ENCODE measurements at places on chromosomes 6 and 20.

DNA sequence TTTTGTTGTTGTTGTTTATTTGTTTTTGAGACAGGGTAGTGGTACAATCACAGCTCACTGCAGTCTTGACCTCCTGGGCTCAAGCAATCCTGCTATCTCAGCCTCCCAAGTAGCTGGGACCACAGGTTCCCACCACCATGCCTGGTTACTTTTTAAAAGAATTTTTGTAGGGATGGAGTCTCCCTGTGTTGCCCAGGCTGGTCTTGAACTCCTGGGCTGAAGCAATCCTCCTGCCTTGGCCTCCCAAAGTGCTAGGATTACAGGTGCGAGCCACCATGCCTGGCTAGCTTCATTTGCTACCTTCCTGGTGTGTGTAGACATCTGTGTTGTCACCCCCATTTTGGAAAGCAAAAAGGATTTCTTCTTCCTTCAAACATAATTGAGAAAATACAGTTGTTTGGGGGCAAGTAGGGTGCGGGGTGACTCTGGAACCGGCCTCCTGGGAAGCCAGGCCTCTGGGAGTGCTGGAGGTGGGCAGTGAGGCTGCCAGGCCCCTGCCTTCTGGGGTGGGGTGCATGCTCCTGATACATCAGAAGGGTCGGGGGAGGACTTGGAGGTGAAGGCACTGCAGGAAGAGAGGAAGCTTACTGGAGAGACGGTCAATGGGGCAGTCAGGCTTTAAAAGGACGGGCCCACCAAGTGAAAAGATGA is 28.4 kb downstream of the SYNJ2 start:
- DNase-seq: no peak

DNA sequence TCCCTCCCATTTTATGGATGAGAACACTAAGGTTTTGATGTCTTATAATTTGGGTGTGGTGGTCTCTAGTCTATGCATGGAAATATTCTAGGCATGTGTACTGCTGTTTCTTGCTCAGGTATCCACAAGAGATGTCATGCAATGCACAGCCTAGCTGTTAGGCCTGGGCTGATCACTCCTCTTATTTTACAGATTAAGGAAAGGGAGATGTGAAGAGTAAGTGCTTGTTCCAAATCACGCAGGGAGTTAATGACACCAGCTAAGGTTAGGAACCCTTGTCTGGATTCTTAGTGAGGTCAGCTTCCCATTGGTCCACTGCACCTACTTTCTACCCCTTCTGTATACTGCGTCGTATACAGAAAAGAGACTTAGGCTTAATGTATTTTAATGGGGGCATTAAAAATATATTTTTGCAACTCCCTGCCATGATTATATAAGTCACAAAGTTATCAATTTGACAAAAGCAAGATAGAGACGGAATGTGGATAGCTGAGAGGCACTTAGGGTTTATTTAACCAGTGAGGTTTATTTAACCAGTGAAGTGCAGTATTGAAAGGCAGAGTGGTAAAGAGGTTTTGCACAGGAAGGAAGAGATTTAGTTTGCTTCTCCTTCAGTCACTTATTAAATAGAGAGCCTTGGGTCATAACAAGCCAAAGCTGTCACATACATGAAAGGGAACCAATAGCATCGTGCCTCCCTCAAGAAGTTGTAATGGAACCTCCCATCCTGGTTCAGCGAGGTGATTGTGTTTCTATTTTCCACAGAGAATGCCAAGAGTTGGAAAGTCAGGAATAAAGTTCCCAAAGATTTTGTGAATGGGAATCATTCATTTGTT is 95.0 kb upstream of the FAM184A start:
- DNase-seq: no peak

- DNase-seq: peak; percentile 60
These were observed 15.0 kb upstream of the TBC1D22B start for GRCh38 chr6:37242429-37243052.

DNA sequence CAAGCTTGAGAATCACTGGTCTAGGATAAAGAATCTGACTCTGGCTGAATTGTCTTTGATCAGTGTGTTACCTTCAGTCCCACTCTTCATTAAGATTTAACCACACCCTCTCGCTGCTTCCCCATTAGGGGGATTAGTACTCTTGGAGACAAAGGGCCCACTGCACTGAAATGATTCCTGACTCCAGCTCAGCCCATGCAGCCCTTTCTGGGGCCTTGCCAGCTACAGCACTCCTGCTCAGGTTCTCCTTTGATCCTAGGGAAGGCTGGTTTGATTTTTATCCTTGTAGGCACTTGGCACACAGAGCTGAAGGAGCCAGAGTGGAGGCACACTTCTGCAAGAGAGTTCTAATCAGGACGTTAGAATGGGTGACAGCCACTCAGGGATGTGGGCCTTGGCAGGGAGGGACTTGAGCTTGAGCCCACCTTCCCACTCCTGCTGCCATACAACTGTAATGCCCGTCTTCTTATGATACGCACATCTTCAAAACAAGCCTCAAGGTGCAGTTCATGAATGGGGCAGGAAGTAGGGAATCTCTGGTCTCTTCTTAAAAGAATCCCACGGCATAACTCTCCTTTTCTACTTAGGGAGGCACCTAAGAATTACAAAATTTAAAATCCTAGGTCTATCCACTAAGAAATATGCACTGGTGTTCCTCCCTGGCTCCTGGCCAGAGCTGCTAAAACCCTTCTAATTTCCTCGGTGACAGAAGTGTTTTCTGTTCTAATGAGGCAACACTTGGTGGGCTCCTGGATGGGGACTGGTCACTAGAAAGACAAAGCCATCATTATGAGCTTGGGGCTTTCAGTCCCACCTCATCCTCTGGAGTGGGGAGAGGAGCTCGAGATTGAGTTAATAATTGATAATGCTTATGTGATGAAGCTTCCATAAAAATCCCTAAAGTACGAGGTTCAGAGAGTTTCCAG is 1.5 kb upstream of the SLA2 start:
- DNase-seq: no peak

GRCh38 chr6:37480118-37480736 is 19.5 kb downstream of the CCDC167 start:
- DNase-seq: no peak

DNA sequence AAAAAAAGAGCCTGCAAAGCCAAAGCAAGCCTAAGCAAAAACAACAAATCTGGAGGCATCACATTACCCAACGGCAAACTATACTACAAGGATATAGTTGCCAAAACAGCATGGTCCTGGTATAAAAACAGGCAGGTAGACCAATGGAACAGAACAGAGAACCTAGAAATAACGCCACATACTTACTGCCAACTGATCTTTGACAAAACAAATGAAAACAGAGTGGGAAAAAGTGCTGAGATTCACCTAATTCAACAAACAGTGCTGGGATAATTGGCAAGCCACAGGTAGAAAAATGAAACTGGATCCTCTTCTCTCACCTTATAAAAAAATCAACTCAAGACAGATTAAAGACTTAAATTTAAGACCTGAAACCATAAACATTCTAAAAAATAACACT is 291.8 kb downstream of the RNGTT start:
- no peak for DNase-seq

- no peak for DNase-seq
These were observed 297.4 kb downstream of the HIVEP2 start for GRCh38 chr6:142647449-142648035.

GRCh38 chr6:83258517-83258916 is 65.4 kb downstream of the RWDD2A start:
- DNase-seq: no peak

DNA sequence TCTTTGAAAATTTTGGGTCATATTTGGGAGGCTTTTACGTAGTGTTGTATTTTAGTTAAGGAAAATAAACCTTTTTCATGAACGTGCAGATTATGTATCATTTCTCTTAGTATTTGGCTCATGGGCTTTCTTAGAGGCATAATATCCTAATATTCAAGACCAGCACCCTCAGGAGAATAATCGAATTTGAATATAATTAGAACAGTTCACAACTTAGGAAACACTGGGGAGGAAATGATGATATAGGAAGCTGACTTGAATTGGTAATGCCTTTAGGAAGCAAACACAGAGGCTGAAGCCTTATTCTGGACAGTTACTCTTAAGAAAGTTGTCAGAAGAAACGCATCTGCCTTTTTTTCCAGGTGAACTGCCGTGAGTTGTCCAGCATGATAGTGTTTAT is at the start of gene GFRAL:
GFRAL (plus strand) TSS at position 301 of the 400 bp plus-strand sequence; CDS start at position 387, 86 bp downstream.
- no peak for DNase-seq

DNA sequence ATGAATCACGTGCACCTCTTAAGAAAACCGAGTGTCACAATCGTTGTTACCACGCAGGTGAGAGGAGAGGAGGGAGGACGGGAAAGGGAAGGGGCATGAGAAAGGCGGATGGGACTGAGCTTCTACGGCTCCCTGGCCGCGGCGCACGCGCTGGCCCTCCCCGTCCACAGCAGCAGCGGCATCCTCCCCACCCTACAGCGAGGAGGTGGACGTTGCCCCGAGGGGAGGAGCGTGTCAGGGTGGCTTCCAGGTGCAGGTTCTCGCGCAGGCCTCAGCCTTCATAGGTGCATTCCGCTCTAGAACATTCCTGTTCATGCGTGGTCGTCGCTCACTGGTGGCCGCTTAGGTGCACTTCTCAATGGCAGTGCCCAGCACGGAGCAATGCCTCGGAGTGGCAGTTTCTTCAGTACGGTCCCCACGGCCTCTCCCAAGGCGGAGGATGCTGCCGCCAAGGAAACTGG is 29.7 kb upstream of the AFDN start:
- DNase-seq: no peak

- DNase-seq: no peak
These were observed 853.8 kb upstream of the FLRT3 start for GRCh38 chr20:15191082-15191723.

DNA sequence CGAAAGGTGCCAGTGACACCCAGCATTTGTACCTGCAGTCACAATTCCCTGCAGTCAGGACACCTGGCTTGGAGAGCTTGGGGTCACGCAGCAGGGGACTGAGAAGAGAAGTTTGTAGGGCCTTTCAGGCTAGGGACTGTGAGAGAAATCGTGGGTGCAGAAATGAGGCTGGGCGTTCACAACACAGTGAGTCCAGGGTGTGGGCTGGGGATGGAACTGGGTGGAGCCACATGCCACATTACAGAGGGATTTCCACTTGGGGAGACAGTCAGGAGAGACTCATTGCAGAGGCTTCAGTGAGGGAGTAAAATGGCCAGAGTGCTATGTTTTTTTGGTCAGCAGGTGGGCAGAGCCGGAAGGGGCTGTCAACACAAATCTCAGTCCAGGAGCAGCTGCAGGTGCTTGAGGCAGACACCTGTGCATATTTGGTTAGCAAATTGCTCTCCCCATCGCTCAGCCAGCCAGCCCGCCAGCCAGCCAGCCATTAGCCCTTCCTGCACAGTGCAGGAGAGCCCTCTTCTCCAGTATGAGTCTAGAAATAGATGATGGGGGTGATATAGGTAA is 7.4 kb downstream of the ITPR3 start:
- no peak for DNase-seq

GRCh38 chr6:75281653-75282052 is 2.9 kb downstream of the TMEM30A start:
- no peak for DNase-seq

GRCh38 chr6:106692112-106692818 is 62.9 kb downstream of the QRSL1 start:
- no peak for DNase-seq

DNA sequence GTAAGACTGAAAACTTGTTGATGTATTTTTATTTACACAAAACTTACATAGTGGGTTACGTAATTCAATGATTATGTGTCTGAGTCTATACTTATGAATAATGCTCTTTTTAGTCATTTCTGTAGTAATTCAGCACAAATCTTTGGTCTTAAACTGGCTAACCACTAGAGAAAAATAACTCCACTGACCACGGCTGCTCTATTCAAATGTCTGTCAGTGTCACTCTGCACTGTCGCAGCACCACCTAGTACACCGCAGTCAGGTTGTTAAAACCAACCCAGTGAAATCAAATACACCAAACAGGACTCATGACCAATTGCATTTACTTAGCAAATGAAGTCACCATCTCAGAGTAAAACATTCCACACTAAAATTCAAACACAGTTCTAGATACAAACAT is 93.5 kb upstream of the CCDC28A start:
- DNase-seq: no peak

Data from tibial nerve (tissue), 4 donors.